ENCODE measurements at places on chromosomes 5 and 9.
A peak's percentile ranks its signal among the peaks of the same experiment; 100 is the strongest.

- DNase-seq = no peak
Measured at GRCh38 chr5:93591323-93591945, 8.4 kb downstream of the NR2F1 start.

GRCh38 chr9:90024823-90025222, 420.0 kb downstream of the GADD45G start:
- DNase-seq = no peak

DNA sequence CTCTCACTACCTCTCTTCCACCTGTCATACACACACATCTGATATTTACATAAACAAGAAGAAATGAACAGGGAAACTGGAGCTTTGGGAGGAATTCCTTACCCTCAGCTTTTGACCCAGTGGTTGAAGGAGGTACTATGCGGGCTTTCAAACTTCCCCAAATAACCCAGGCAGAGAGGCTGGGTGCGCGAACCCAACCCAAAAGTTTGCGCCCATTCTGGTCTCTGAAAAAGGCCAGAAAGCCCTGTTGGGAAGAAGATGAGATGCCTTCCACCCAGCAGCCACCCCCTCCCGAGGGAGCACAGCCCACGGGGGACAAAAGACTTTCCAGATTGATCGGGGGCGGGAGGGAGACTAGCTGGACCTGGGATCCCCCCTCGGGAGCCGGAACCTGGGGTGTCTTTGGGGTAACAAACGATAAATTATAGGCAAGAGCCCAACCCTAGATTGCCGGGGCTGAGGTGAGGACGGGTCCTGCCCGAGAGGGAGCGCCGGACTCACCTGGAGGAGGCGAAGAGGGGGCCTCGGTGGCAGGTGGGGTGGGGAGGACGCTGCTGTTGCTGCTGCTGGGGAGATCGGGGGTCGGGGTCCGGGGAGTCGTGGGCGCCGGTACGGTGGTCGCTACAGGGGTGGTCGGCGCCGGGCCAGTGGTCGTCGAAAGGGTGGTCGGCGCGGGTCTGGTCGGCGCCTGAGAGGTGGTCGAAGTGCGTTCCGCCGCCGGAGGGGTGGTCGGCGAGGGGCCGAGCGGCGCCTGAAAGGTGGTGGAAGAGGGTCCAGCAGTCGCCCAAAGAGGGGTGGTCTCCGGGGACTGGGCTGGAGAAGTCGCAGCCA, 798 bp downstream of the MEGF9 start:
- peak; percentile 17 for DNase-seq

GRCh38 chr5:77250021-77250420, 39.5 kb downstream of the PDE8B start:
- no peak for DNase-seq

DNA sequence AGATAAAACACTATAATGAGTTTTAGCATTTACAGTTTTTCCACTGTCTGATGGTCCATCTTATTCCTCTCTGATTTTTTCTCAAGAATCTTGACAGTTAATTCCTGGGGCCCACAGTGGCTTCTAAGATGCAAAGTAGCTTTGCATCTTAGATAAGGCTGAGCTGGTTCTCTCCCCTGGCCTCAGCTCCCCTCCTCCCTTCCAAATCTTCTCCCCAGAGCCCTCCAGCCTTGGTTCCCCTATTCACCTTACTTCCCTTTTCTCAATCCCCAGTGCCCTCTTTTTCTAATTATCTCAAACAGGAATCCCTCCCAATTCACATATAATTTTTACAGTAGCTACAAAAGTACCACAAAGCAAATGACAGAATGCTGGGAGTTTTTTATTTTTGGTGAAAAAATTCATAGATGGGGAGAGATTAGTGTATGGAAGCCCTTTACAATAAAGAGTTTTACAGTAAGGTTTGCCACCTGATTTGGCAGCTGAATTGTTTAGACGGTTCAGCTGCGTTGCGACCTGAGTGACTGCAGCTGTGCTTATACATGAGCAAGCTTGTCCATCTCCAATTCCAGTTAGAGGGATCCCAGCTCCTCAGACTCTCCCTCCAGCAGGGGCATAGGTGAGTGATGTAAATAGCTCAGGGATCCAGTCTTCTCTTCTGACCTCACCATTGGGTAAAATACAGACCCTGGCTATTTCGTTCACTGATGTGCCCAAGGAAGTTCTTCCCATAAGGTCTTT, 51.4 kb upstream of the CKMT2 start:
- DNase-seq = no peak

DNA sequence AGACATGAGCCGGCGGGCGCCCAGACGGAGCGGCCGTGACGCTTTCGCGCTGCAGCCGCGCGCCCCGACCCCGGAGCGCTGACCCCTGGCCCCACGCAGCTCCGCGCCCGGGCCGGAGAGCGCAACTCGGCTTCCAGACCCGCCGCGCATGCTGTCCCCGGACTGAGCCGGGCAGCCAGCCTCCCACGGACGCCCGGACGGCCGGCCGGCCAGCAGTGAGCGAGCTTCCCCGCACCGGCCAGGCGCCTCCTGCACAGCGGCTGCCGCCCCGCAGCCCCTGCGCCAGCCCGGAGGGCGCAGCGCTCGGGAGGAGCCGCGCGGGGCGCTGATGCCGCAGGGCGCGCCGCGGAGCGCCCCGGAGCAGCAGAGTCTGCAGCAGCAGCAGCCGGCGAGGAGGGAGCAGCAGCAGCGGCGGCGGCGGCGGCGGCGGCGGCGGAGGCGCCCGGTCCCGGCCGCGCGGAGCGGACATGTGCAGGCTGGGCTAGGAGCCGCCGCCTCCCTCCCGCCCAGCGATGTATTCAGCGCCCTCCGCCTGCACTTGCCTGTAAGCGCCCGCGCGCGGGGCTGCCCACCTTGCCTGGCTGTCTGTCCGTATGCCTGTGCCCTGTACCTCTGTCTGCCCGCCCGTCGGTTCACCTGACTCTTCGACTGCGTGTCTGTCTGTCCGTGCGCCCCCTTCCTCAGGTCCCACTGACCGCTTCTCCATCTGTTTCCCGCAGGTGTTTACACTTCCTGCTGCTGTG, 412 bp downstream of the FGF18 start:
- DNase-seq = no peak

DNA sequence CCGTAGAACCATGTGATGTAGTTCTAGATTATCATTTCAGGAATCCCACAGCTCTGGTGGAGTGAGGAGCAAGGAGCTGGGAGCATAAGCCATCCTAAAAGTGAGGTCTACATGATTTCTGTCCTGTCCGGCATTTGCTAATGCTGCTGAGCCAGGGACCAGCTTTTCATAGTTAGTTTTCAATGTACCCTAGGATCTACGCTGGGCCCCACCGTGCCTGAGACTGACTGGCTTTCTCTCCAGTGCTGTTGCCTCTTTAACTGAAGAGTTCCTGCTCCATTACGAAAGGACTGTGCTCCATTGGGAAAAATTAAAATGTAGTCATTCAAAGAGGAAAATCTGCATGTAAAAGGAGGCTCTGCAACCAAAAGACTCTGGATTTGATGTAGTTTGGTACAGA, 634.8 kb downstream of the DMRTA1 start:
- no peak for DNase-seq

DNA sequence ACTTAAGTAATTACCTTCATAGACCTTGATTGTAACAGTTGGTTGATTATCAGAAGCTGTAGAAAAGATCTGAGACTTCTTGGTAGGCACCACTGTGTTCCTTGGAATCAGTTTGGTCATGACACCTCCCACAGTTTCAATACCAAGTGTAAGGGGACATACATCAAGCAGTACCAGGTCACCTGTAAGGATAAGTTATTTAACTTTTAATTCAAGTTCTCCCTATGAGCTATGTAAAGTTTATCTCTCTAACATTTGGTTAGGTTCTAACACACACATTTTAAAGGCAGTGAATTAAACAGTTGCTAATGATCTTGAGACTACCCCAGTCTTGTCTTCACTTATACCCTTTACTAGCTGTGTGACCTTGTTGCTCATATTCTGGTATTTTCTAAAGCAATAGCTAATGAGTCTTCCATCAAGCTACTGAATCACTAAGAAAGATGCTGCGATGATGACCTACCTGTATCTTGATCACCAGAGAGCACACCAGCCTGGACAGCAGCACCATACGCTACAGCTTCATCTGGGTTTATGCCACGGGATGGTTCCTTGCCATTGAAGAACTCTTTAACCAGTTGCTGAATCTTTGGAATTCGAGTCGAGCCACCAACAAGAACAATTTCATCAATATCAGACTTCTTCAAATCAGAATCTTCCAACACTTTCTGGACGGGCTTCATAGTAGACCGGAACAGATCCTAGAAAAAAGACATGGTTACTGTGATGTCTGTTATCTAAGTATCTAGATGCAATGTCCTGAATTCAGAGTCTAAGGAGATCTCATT, 2.8 kb downstream of the HSPA5 start:
- DNase-seq = no peak

- DNase-seq = no peak
Measured at GRCh38 chr9:109411069-109411761, 86.9 kb downstream of the PTPN3 start.

GRCh38 chr9:91150998-91151717, 210.6 kb downstream of the AUH start:
- peak; percentile 32 for DNase-seq

GRCh38 chr5:176296-176823, 14.9 kb upstream of the LRRC14B start:
- no peak for DNase-seq

GRCh38 chr9:137804908-137805630, 72.5 kb upstream of the CACNA1B start:
- no peak for DNase-seq

GRCh38 chr5:112014783-112015395, 257.9 kb upstream of the NREP start:
- DNase-seq = no peak

DNA sequence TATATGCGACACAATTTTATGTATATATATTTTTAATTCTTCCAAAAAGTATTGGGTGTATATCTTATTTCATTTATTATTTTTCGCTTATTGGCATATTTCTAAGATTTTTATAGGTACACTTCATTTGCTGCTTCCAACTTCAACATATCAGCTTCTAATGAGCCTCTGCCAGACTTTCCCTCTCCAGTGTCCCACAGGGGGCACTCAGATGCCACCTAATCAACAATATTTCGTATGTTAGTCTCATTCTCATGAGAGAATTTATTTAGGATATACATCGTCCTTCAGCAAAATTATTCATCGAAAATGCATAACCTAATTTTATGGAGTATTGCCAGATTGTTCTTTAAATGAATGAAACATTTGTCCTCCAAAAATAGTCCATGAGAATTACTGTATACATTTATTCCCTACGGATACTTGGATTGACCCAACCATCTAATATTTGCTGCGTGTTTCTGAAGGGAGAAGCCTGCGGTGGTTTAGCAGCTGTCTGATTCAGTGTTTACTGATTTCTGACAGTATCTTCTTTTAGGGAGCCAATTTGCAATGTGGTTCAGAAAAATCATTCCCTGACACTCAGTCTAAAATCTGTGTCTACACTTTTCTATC, 100.6 kb upstream of the SELENOP start:
- DNase-seq = peak; percentile 69

DNA sequence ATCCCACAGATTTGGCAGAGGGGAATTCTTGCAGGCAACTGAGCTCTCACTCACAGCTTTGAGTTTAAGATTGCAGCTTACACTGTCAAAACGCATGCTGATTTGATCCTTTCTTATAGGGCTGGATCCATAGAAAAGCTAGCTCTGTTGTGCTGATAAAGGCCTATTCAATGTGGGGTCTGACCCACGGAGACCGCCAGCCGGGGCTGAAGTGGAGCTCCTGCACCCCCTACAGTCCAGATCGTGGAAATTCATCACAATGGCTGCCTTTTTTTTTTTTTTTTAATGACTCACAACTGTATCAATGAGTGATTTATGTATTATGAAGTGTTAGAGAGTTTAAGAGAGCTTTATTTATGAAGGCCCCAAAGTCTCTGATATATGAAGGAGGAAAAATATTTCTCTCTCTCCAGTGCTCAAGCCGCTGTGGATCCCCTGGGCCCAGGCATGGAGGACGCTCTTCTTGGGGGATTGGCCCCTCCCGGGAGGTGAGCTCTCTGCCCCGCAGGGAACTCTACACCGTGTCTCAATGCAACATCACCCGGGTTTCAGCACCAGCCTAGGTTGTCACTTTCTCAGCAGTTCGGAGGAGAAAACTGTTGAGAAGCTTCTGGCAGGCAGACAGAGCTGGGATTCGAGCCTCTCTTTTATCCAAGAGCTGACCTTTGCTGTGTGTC, 700.2 kb downstream of the IRX1 start:
- DNase-seq = no peak

GRCh38 chr5:154898210-154898609, 39.8 kb downstream of the CNOT8 start:
- DNase-seq = no peak

DNA sequence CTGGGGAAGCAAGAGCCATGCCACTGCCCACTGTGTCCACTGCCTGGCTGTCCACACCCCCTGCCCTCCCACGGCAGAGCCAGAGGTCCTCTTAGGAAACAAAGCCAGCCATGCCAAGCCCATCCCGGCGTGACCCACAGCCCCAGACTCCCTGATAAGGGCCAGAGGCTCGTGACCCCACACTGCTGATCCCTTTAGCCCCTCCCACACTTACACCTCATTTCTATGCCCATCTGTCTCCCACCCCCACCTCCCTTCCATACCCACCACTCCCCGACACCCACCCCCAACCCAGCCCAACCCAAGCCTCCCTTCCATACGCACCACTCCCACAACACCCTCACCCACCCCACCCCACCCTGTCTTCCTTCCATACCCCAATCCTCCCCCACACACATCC, 17.3 kb downstream of the PTGES start:
- no peak for DNase-seq

DNA sequence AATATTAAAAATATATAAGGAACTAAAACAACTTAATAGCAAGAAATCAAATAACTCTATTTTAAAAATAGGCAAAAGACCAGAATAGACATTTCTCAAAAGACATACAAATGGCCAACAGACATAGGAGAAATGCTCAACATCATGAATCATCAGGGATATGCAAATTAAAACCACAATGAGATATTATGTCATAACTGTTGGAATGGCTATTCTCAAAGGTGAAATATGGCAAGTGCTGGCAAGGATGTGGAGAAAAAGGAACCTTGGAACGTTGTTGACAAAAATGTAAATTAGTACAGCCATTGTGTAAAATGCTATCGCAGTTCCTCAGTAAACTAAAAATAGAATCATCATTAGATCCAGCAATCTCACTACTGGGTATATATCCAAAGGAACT, 468.5 kb downstream of the NFIB start:
- no peak for DNase-seq

GRCh38 chr5:39638813-39639212, 214.0 kb upstream of the DAB2 start:
- DNase-seq = no peak

DNA sequence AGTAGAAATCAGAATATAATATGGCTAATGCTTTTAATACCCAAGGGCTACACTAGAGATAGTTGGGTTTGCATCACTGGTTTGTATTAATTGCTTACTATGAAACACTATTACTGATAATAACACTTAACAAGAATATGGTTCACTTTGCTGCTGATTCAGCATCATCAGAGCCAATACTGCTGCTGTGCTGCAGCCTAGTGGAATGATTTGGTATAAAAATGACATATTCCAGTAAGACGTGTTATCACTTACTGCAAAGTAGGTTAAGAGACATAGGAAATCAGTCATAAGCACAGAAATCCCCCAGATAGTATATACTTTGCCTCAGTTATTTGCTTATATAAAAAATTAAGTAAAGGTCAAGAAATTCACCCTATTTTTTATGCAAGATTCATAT, 2.8 kb downstream of the CDH10 start:
- DNase-seq = no peak

DNA sequence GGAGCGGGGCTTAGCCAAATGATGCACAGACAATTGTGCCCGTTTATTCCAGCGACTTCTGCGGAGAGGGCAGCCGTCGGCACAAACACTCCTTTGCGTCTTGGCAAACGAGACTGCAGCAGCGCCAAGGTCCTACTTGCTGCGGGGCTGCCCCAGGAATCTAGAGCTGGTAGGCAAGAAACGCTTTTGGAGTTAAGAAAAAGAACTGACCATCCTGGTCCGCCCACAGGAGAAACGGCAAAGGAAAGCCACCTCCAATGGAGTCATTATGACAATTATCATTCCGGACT, 2.3 kb downstream of the RXFP3 start:
- no peak for DNase-seq

Measured in activated CD4-positive, alpha-beta T cell treated with anti-CD3 and anti-CD28 coated beads for 4 hours (primary cell).